ENCODE measurements at places on chromosomes 3 and 15. TPM values are rescaled to one million over a fixed set of nuclear protein-coding genes. Genes with fewer than 3 reads are reported as not detected.
A peak's percentile ranks its signal among the peaks of the same experiment; 100 is the strongest.

NRROS gene
- 0.45 TPM for total RNA-seq

DNA sequence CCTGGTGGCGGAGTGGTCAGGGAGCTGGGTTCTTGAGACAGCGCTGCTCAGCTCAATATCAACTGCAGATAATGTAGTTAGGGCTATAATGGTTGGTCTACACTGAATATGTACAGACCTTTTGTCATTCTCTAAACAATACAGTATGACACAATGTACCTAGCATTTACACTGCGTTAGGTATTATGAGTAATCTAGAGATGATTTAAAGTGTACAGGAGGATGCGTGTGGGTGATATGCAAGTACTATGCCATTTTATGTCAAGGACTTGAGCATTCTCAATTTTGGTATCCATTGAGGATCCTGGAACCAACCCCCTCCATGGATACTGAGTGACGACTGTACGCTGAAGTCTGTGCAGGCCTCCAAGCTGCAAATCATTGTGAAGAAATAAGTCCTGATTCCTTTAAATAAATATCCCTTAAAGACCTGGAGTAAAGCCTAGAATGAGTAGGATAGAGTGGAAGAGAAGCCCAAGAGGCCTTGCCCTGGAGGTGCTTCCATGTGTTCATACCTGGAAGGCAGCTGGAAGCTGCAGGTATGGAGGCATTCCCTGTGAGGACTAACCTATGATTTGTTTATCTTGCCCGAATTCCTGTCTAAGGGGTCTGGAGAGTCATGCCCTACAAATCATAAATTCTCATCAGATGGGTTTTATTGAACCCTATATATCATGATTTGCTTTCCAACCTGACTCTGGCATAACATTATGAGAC, 15.7 kb upstream of the RTP1 start:
- no peak for DNase-seq
- no peaks in the 10 kb centered on the region for H3K36me3 ChIP-seq
- no peak overlapping the region for H3K27ac ChIP-seq

DNA sequence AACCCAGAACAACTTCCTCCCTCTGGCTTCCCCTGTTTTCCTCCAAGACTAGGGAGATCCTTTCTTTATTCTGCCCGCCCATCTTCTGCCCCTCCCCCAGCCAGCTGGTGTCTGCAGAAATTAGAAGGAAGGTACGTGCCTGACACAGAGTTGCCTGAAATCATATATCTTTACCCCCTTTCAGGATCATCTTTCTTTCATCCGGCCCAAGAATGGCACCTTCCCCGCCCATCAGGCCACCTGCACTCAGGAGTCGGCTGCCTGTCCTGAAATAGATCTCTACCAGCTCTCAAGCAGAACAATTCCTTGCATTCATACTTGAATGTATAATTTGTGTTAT, 133.7 kb downstream of the VGLL4 start:
- H3K36me3 ChIP-seq: no peaks in the 10 kb centered on the region
- H3K4me3 ChIP-seq: no peak overlapping the region
- H3K27me3 ChIP-seq: no peaks in the 10 kb centered on the region
- H3K27ac ChIP-seq: peak overlapping the region; percentile 80
- DNase-seq: no peak

- no peak for DNase-seq
- no peaks in the 10 kb centered on the region for H3K36me3 ChIP-seq
- no peaks in the 10 kb centered on the region for H3K4me1 ChIP-seq
- peak overlapping the region; percentile 16 for H3K4me3 ChIP-seq
- no peak overlapping the region for H3K27ac ChIP-seq
- H3K27me3 ChIP-seq: no peaks in the 10 kb centered on the region
Observed at GRCh38 chr3:114863848-114864247, 283.2 kb downstream of the ZBTB20 start.

GRCh38 chr3:55332176-55332575, 154.9 kb downstream of the WNT5A start:
- H3K4me3 ChIP-seq: no peak overlapping the region
- DNase-seq: no peak
- no peaks in the 10 kb centered on the region for H3K4me1 ChIP-seq

DNA sequence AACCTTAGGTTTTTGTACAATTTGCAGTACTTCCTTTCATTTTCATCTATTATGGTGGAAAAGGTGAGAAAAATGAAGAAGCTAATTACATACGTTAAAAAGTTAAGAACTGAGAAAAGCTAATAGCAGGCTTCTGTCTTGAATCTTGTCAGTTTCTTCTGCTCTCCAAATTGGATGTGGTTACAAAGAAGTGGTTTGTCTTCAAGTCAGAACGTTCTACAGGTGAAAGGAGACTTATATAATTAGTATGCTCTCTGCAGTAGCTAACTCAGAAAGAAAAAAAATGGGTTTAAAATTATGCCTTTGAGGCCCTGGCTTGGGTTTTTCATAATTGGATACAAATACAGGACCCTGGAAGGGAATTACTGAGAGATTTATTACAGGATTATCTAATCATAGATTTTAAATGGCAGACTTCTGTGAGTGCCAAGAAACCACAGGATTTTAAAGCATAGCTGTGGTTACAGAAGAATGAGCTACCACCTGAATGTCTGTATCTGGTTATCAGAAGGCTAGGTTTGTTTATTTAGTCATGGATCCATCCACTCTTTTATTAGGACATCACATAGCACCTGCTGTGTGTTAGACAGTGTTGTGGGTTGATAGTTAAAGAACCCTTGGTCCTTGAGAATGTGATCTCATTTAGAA, 528.1 kb upstream of the MCTP2 start:
- no peak overlapping the region for H3K27ac ChIP-seq
- H3K36me3 ChIP-seq: no peaks in the 10 kb centered on the region
- no peaks in the 10 kb centered on the region for H3K4me1 ChIP-seq
- H3K4me3 ChIP-seq: no peak overlapping the region
- no peak for DNase-seq

DNA sequence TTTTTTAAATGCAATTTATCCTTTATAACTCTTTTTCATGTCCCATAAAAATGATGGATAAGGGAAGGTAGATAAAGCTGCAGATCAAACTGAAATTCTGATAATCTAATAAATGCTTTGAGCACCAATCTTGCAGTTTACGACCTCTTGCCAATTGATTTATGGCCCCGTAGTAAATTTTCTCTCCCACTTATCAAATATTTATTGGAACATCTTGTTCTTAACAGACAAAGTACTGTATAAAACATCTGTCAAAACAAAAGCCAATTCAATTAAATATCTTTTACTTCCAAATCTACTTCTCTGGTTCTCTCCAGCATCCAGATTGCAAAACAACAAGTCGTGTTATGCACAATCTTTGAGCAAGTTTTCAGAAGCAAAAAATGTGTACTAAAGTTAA, 34.6 kb downstream of the POLR2M start:
- no peaks in the 10 kb centered on the region for H3K27me3 ChIP-seq
- no peaks in the 10 kb centered on the region for H3K36me3 ChIP-seq
- no peaks in the 10 kb centered on the region for H3K4me1 ChIP-seq
- DNase-seq: no peak
- H3K4me3 ChIP-seq: no peak overlapping the region

DNA sequence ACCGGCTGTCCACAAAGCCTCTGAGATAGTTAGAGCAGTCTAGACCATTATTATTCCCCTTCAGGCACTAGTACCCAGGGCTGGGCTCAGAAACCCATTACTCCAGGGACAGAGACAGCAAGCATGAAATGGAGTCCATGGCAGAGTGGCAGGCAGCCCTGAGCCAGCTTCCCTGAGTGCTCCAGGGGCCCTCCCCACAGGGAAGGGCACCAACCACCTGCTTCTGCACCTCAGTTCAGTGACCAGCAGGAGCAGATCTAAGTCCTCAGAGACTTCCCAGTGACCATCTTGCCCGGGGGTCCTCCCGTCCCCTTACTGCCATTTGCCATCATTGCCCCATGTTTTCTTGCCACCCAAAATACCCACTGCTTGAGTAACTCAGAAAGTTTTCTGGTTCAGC, 62.0 kb downstream of the DAPK2 start:
- H3K27ac ChIP-seq: no peak overlapping the region
- no peaks in the 10 kb centered on the region for H3K36me3 ChIP-seq
- DNase-seq: peak; percentile 16
- no peaks in the 10 kb centered on the region for H3K27me3 ChIP-seq
- H3K4me1 ChIP-seq: peaks cover 24% of the 10 kb centered on the region

- peak within 1 kb of the TSS; percentile 88 for H3K4me3 ChIP-seq
- peak; percentile 67 for DNase-seq
- peaks cover 16% of the 10 kb centered on the region for H3K36me3 ChIP-seq
- no peaks in the 10 kb centered on the region for H3K27me3 ChIP-seq
- peaks cover 60% of the 10 kb centered on the region for H3K4me1 ChIP-seq
- peak within 1 kb of the TSS; percentile 96 for H3K27ac ChIP-seq
Observed at GRCh38 chr3:50322386-50323091, at the start of gene HYAL2. Gene HYAL2 (minus strand): TSS chr3:50322745. CDS start chr3:50320489, 2,256 bp downstream.

DNA sequence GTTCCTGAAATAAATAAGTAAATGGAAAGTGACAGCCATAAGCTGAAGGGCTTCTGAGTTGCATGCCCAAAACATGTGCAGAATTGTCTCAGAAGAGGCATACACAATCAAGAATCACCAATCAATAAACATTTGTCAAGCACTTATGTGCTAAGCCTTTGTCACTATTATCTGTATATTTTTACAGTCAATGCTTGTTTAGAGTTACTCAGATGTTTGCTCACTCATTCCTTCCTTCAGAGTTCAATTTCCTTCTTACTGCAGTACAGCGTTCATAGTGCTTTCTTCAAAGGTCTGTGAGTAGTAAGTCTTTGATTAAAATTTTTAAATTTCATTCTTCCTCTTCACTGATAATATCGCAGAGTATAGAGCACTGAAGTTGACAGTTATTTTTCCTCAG, 17.2 kb downstream of the FOXL2NB start:
- DNase-seq: no peak
- H3K27me3 ChIP-seq: peaks cover 61% of the 10 kb centered on the region
- H3K36me3 ChIP-seq: no peaks in the 10 kb centered on the region
- no peak overlapping the region for H3K4me3 ChIP-seq
- H3K4me1 ChIP-seq: no peaks in the 10 kb centered on the region

GRCh38 chr15:58298879-58299850, 132.6 kb upstream of the LIPC start:
- no peaks in the 10 kb centered on the region for H3K36me3 ChIP-seq
- no peak overlapping the region for H3K27ac ChIP-seq
- no peaks in the 10 kb centered on the region for H3K27me3 ChIP-seq
- H3K4me1 ChIP-seq: no peaks in the 10 kb centered on the region
- H3K4me3 ChIP-seq: no peak overlapping the region

DNA sequence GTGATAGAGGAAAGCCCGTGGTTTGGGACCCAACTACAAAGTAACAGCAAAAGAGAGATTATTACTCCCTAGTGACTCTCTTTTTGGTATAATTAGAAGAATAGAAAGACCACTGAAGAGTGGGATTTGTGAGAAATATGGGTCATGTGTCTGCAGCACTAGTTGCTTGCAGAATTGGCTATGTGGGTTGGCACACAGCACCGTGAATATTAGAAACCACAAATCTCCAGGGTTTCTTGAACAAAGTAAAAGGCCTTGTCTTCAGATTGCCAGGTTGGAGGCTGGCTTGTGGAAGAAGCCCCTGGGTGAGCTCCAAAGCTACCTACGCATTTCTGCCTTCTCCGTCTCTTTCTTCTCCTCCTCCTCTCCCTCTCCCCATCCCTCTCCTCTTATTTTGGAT, 177.9 kb upstream of the ICE2 start:
- H3K27me3 ChIP-seq: no peaks in the 10 kb centered on the region
- peaks cover 13% of the 10 kb centered on the region for H3K4me1 ChIP-seq
- no peaks in the 10 kb centered on the region for H3K36me3 ChIP-seq

- H3K4me3 ChIP-seq: no peak overlapping the region
- no peaks in the 10 kb centered on the region for H3K4me1 ChIP-seq
- DNase-seq: no peak
- no peaks in the 10 kb centered on the region for H3K36me3 ChIP-seq
- no peaks in the 10 kb centered on the region for H3K27me3 ChIP-seq
Observed at GRCh38 chr3:135792174-135792573, 173.4 kb upstream of the PPP2R3A start.

DNA sequence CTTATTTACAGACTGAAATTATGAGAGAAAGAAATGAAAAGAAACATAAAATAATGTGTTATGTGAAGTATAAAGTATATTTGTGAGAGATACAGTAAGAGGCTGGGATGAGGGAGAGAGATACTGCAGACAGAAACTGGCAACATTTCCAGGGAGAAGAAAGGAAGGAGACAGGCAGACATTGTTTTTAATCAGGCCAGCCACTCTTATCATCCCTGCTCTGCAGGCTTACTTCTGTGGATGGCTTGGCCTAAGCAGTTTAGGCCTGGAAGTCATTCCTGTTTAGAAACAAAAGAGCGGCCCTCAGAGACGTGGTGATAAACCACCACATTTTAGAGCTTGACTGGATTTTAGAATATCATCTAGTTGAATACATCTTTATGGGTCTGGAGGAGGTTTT, 12.4 kb downstream of the PCCB start:
- H3K4me3 ChIP-seq: no peak overlapping the region
- H3K27me3 ChIP-seq: no peaks in the 10 kb centered on the region
- no peak for DNase-seq

- no peaks in the 10 kb centered on the region for H3K27me3 ChIP-seq
- DNase-seq: no peak
- H3K4me1 ChIP-seq: peaks cover 20% of the 10 kb centered on the region
- H3K27ac ChIP-seq: peak overlapping the region; percentile 8
- no peak overlapping the region for H3K4me3 ChIP-seq
Observed at GRCh38 chr3:57582474-57583168, 14.5 kb downstream of the ARF4 start.

DNA sequence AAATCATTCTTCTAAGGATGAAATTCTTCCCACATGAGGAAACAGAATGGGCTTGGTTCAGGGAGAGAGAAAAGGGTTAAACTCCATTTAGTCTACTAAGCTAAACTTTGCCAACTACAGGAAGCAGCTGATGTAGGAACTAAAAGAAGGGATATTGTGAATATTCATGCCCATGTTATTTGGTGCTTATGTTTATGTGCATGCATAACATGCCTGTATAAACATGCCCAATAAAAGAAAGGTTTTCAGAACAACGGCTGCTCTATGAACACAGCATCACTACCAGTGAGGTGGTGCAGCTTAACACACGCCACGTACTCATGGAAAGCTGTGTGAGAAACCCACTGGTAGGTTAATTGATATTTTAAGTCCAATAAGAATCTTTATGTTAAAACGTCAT, 59.4 kb upstream of the VGLL4 start:
- H3K27me3 ChIP-seq: no peaks in the 10 kb centered on the region
- H3K4me1 ChIP-seq: no peaks in the 10 kb centered on the region
- H3K36me3 ChIP-seq: peaks cover 3% of the 10 kb centered on the region
- no peak overlapping the region for H3K4me3 ChIP-seq
- H3K27ac ChIP-seq: no peak overlapping the region

GRCh38 chr3:156725682-156726081, 51.3 kb downstream of the TIPARP start:
- H3K27ac ChIP-seq: no peak overlapping the region
- no peak overlapping the region for H3K4me3 ChIP-seq
- DNase-seq: peak; percentile 84
- no peaks in the 10 kb centered on the region for H3K36me3 ChIP-seq
- H3K4me1 ChIP-seq: no peaks in the 10 kb centered on the region
- H3K27me3 ChIP-seq: no peaks in the 10 kb centered on the region
